ENCODE measurements at places on chromosomes 2 and 18.
A peak's percentile ranks its signal among the peaks of the same experiment; 100 is the strongest.

- DNase-seq, result peak; percentile 4
These were observed 105.5 kb downstream of the ZEB2 start for GRCh38 chr2:144414324-144414845.

GRCh38 chr2:88048541-88048940, 7.0 kb downstream of the KRCC1 start:
- no peak for DNase-seq

- no peak for DNase-seq
These were observed 1.3 kb downstream of the HSPD1 start for GRCh38 chr2:197498235-197498936.

- DNase-seq, result no peak
These were observed 75.3 kb upstream of the RIOK3 start for GRCh38 chr18:23377669-23378301.

DNA sequence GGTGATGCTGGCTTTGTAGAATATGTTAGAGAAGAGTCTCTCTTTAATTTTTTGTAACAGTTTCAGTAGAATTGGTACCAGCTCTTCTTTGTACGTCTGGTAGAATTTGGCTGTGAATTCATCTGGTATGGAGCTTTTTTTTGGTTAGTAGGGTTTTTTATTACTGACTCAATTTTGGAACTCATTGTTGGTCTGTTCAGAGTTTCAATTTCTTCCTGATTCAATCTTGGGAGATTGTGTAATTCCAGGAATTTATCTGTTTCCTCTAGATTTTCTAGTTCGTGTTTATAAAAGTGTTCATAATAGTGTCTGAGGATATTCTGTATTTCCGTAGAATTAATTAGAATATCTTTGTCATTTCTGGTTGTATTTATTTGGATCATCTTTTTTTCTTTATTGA, 943.5 kb downstream of the TRIB2 start:
- DNase-seq, result no peak

GRCh38 chr18:377088-377487, 109.2 kb upstream of the THOC1 start:
- no peak for DNase-seq

GRCh38 chr2:69046221-69046662, 33.3 kb downstream of the ANTXR1 start:
- DNase-seq, result no peak

- no peak for DNase-seq
These were observed 546 bp downstream of the CHPF start for GRCh38 chr2:219542931-219543595.

- no peak for DNase-seq
These were observed 5.6 kb downstream of the KCNE4 start for GRCh38 chr2:223057569-223057968.

GRCh38 chr2:65514555-65515195, 82.3 kb upstream of the SPRED2 start:
- DNase-seq, result no peak

DNA sequence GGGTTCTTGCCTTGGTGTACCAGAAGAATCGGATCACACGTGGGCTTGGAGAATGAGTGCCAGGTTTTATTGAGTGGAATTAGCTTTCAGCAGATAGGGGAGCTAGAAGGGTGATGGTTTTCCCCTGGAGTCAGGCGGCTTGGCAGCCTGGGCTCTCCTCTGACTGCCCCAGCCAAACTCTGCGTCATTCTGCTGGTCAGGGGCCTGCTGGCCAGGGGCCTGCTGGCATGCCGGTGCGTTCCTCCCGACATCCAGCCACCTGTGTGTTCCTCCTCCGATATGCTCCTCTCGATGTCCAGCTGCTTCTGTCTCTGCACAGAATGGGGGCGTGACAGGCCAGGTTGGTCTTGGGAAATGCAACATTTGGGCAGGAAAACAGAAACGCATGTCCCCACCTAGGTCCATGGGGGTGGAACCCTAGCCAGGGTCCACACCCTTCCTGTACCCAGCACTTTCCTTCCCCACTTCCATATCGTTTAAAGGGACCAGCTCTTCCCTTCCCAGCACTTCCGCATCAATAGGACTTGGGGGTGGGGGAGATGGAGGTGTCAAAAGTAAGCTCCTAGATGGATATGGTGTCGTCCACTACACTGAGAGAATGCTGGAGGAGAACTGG, 85.3 kb downstream of the VWA3B start:
- no peak for DNase-seq

GRCh38 chr2:211494536-211494935, 938.1 kb downstream of the CPS1 start:
- no peak for DNase-seq

DNA sequence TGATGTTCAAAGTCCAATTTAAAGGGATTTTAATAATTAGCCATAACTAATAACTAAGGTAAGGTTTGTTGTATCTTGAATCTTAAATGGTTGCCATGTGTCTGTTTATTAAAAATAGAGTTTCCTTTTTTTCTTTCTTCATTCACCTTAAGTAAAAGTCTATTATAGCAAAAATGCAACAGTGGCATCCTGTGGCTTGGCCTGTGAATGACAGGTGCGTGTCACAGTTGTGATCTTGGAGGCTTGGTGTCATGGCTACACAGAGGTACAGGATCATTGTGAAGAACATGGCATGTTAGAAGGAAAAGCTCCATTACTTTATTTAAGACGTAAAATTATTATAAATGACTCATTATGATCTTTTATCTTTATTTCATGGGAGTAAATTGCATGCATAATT, 246.1 kb downstream of the BCL2 start:
- DNase-seq, result no peak

DNA sequence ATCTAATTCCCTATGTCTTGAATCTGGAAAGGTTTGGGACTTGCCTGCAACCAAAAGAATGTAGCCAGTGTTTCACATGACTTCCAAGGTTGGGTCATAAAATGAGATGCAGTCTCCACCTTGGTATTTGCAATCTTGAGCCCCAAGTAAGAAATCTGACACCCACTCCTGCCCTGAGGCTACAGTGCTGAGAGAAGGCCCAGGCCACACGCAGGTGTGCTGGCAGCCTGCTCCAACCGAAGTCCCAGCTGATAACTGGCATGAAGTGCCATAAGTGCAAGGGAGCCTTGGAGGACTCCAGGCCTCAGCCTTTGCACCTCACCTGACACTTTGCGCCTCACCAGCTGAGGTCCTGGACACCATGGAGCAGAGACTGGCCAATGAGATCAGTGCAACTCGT, 182.7 kb downstream of the ANAPC1 start:
- no peak for DNase-seq

DNA sequence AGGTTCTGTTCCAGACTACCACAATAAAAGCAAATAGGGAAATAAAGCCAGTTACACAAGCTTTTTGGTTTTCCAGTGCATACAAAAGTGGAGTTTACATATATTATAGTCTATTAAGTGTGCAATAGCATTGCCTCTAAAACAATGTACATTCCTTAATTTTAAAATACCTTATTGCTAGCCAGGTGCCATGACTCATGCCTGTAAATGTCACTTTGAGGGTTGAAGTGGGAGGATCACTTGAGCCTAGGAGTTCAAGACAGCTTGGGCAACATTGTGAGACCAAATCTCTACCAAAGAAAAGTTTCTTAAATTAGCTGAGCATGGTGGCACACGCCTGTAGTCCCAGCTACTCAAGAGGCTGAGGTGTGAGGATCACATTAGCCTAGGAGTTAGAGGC, 52.9 kb upstream of the IMP4 start:
- no peak for DNase-seq

DNA sequence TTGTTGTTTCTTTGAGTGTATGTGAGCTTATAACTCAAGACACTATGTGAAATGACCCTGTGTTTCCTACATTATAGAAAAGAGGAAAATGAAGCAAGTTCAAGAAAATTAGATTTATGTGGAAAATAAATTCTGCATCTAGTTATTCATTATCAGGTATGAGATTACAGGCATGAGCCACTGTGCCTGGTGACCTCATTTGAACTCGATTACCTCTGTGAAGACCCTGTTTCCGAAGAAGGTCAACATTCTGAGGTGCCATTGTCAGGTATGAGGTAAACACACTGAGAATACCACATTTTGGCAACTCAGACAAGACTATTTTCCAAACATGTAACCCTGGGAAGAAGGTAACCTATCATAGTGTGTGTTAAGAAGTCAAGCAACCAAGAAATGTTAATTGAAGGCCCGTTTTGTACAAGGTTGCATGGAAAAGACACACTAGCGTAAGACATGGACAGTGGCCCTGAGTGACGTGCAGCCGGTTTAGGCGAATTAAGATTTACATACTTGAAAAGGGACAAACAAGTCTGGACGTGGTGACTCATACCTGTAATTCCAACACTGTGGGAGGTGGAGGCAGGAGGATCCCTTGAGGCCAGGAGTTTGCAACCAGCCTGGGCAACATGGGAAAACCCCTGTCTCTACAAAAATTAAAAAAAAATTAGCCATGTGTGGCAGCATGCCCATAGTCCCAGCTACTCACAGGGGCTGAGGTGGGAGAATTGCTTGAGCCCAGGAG, 186.6 kb downstream of the NEDD4L start:
- DNase-seq, result no peak

DNA sequence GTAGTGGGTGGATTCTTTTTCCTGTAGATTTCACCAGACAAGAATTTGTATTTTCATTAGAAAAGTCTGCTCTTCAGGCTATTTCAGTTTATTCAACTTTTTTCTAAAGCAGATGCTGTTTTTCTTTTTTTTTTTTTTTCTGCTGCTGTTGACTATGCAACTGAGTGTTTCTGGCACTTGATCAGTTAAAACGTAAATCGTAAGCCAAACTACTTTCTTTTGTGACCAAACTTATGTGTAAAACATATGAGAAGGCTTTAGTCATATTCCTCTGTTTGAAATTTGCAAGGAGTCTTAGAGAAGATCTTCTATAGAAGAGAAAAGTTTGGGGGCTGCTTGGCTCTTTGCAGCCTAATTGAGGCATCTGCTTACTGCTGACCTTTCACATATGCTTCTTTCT, 170.1 kb downstream of the PARD3B start:
- DNase-seq, result no peak

GRCh38 chr2:26054598-26055348, 20.9 kb downstream of the RAB10 start:
- no peak for DNase-seq

GRCh38 chr2:2810504-2810903, 479.4 kb upstream of the MYT1L start:
- no peak for DNase-seq

DNA sequence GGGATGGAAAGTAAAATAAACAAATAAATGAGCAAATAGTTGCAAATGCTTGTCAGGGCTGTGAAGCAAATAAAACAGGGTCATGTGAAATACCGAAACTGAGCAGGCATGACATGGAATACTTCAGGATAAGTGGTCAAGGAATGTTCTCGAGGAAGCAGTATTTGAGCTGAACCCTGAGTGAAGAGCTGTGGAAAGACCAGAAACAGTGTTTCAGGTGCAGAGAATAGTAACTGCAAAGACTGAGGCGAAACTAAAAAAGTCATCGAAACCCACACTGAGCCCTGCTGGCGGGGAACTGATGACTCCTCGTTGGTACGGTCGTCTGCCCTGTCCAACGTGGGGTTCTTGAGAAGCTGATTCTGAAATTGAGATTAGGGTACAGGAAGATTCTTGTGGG, 27.2 kb upstream of the MYCN start:
- no peak for DNase-seq

- no peak for DNase-seq
These were observed 639 bp downstream of the EPB41L3 start for GRCh38 chr18:5543036-5543680.

- no peak for DNase-seq
These were observed 695.9 kb downstream of the EPHA4 start for GRCh38 chr2:220876080-220876824.

DNA sequence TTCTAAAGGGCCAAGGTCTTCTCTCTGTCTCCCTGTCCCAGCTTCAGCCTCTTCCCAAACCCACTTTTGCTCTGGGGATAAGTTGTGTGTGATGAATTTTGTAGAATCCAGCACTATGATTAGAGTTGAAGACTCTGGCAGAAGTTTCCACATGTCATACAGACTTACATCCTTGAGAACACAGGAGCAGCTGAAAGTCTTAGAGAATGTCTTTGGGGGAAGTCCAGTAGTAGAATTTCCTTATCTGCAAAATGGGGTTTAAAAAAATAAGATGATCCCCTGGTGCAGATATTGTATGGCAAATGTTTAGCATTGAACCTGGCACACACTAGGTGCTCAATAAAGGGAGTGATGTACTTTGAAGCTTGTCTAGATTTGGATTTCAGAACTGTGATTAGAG, 65.2 kb downstream of the TMEM247 start:
- DNase-seq, result no peak

DNA sequence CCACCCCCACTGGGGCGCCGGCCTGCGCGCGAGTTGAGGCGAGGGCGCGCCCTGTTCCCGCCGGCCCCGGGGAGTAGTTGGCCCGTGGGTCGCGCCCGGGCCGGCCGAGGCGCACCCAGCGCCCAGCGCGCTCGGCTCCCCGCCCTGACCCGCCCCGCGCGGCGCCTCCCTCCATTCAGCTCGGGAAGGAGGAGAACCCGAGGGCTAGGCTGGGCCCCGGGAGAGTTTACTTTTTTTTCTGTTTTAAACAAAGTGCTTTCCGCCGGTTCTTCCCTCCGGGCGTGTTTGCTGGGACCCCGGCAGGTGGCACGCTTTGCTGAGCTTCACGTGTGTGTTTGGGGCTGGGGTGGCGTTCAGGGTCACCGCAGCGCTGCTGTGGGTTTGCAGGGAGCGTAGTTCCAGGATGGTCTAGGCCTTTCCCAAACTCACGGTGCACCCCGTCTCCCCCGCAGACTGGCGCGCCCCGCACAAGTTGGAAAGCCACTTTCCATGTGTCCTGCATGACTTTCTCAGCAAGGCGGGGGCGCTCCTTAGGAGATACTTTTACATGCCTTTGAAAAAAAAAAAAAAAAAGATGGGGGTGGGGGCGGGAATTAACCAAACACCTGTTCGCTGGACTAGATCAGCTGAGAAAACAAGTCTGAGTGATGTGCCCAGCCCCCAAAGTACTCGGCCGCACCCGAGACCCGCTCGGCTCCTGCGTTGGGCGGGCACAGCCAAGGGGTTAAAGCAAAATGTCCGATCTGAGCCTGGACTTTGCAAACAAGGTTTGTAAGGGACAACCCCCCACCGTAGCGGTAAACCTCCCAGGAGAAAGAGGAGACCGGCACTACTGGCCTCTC, 825 bp downstream of the ITGA6 start:
- peak; percentile 30 for DNase-seq

DNA sequence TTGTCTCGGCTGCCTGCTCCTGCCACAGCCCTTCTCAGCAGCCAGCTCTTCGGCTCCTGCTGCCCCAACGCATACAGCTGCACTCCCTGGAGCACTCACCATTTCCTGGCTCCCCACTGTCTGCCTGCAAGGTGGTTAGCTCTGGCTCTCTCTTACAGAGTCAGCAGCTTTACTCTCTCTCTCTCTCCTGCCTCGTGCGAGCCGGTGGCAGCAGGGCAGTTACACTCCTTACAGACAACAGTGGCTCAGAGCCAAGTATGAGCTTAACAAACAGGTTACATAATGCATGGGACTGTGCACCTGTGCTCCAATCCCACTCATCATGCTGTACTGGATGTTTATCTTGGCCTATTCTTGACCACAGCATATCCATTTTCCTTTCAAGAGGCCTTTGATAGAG, 47.4 kb upstream of the DNAJC10 start:
- no peak for DNase-seq

All from stimulated activated CD4-positive, alpha-beta T cell treated with anti-CD3 and anti-CD28 coated beads, Interleukin-2, amount 100 ng/mL, for 48 hours (primary cell).